ENCODE measurements at places on chromosomes 11 and 22. TPM values are rescaled to one million over a fixed set of nuclear protein-coding genes. Genes with fewer than 3 reads are reported as not detected.

The GLYATL1 gene
- total RNA-seq: not detected

The KCNJ11 gene
- total RNA-seq: 2.0 TPM

The OLFML1 gene
- total RNA-seq: not detected

The SLC22A12 gene
- total RNA-seq: not detected

The NUDT8 gene
- total RNA-seq: 6.3 TPM

The CNTN5 gene
- not detected for total RNA-seq

The NAGA gene
- 21.0 TPM for total RNA-seq

The HEPHL1 gene
- total RNA-seq: not detected

The LRRC4C gene
- 0.57 TPM for total RNA-seq

The DUSP18 gene
- total RNA-seq: 20.6 TPM

The HTR3A gene
- 13.8 TPM for total RNA-seq

The KDM4E gene
- not detected for total RNA-seq

The ENDOD1 gene
- 12.0 TPM for total RNA-seq

The TYR gene
- not detected for total RNA-seq

The LDHAL6A gene
- not detected for total RNA-seq

The STK33 gene
- 9.3 TPM for total RNA-seq

The NXPE2 gene
- not detected for total RNA-seq

The C11orf42 gene
- not detected for total RNA-seq

The UBTFL1 gene
- total RNA-seq: not detected

The KRTAP5-7 gene
- 0.70 TPM for total RNA-seq

The DGKZ gene
- total RNA-seq: 60.9 TPM

The KCNE3 gene
- total RNA-seq: not detected

The SHANK2 gene
- 0.07 TPM for total RNA-seq

The TBX1 gene
- not detected for total RNA-seq

The APOL4 gene
- not detected for total RNA-seq

The POLR3H gene
- total RNA-seq: 32.1 TPM

The KREMEN1 gene
- total RNA-seq: not detected

The INS gene
- not detected for total RNA-seq

The NNMT gene
- total RNA-seq: not detected

The APOL5 gene
- not detected for total RNA-seq

The F2 gene
- not detected for total RNA-seq

The CPT1A gene
- 45.2 TPM for total RNA-seq

The FAM180B gene
- total RNA-seq: 0.20 TPM

The BTG4 gene
- total RNA-seq: not detected

The FOLH1 gene
- not detected for total RNA-seq

The LRRC75B gene
- 1.3 TPM for total RNA-seq

The C22orf15 gene
- 1.0 TPM for total RNA-seq

The ART1 gene
- total RNA-seq: not detected

The VSIG10L2 gene
- total RNA-seq: not detected

The KDM2A gene
- 243 TPM for total RNA-seq

The EXT2 gene
- total RNA-seq: 27.7 TPM

The PCF11 gene
- 185 TPM for total RNA-seq

The SOX10 gene
- total RNA-seq: not detected

The C1QTNF6 gene
- total RNA-seq: 18.3 TPM

The MOB2 gene
- total RNA-seq: 63.4 TPM

The DERL3 gene
- total RNA-seq: 74.1 TPM

The CRYBB3 gene
- total RNA-seq: not detected
